ENCODE measurements at places on chromosomes 1 and 21.

DNA sequence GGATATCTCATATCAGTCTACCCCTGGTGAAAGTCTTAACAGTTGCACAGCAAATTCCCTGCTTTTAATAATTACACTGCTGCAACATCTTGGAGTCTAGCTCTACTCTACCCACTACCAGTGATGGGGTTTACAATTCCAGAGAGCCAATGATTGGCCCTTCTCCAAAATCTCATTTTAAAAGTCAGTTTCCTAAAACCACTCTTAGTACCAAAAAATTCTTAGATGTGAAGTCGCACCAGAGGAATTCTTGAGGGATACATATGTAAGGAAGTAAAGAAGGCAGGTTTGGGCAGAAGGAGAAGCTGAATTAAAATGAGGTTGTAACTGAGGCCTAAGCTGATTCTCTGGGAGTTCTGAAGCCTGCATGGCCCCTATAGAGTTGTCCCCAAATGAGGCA lies 129.7 kb downstream of the BRINP2 start:
- no peak for DNase-seq

DNA sequence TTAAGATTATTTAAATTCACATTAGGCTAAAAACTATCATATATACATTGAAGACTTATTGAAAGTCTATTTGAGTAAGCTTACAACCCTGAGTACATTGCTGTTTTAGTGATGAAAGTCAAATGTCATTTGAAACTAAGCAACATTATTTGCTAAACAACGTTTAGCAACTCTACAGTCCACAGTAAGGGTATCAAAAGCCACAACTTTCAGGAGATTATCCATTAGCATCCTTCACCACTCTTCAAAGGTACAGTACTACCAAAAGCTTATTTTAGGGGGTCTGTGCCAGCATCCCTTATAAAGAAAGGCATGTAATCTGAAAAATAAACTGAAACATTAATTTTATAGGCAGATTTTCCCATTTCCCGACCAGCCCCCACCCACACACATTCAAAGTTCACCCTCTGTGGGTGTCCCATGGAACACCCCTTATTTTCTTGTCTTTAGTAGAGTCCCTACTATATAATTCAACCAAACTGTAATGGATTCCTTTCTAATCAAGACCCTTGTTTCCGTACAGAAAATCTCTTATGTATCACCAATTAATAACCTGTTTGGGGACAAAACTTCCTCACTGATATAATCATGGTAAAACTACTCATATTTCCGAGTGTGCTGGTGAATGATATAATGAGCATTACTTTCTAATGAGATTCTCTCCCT lies 11.0 kb downstream of the SFPQ start:
- DNase-seq = no peak

GRCh38 chr1:71106658-71107322 lies 26.0 kb upstream of the ZRANB2 start:
- no peak for DNase-seq

GRCh38 chr1:90753556-90753955 lies 36.5 kb upstream of the BARHL2 start:
- no peak for DNase-seq

GRCh38 chr1:183780757-183781156 lies 24.2 kb upstream of the RGL1 start:
- DNase-seq = no peak

DNA sequence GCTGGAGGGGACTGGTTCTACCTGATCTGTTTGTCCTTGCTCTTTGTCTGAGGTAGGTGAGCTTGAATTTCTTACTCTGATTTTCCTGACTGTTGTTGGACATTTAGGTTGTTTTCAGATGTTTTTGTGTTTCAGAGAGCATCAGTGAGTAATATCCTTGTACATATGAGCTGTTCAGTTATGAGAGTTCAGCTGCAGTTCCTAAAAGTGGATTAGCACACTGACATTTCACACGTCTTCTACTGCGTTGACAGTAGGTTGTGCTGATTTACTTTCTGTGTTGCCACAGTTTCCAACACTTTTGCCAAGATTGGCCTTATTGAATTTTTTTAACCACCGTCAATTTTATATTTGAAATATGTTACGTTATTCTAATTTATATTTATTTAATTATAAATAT lies 27.7 kb downstream of the CXADR start:
- no peak for DNase-seq

- no peak for DNase-seq
Measured at GRCh38 chr1:209854196-209854595, 26.4 kb downstream of the UTP25 start.

- DNase-seq = no peak
Measured at GRCh38 chr1:67414574-67414973, 15.6 kb downstream of the SERBP1 start.

DNA sequence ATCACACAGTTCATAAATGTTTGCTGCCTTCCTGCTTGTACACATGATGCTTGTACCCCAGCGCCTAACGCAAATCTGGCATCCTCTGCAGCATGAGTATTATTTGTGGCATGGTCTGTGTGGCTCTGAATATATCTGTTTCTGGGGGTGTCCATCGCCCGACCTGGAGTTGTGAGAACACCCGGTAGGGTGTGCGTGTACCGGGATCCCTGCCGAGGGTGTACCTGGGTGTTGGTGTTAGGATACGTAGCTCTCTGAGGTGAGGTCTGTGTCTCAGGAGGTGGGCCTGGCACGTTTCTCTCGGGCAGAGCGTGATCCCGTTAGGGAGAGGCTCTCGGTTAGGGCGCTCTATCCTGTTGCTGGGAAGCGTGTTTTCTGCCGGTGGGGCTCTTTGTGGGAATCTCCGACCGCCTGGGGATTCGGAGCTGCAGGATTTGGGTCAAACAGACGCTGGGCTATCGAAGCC lies 10.4 kb upstream of the CDC20 start:
- no peak for DNase-seq

DNA sequence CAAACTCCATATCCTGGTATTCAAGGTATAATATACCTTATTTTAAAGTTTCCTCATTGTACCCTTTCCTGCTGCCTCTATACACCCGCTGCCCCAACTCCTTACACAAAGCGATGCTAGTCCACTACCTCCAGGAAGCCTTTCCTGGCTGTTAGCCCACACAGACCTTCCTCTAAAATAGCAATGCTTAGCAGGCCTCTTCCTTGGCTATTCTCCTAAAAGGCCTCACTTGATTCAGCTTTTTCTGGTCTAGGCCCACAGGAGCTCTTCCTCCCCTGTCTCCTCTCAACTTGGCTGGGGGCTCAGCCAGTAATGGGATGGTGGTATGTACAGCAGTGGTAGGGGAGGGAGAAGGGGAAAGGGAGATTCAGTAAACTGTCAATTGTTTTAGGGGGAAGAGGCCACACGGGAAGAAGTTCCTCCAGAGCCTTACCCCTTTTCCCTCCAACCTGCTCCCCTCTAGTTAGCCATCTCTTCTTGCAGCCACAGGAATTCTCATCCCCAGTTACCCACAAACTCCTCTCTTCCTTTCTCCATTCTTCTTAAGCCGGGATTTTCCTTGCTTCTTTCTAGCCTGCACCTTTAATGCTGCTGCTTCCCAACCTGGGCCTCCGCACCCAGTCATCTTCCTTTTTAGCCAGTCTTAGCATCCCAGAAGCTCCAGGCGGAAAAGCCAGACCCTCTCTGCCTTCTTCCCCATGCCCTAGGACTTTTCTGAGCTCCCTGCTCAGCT lies 2.6 kb downstream of the LRRC41 start:
- no peak for DNase-seq

- DNase-seq = no peak
Measured at GRCh38 chr1:205325334-205325884, 3.9 kb upstream of the NUAK2 start.

- DNase-seq = peak; percentile 61
Measured at GRCh38 chr1:15046487-15047165, 106.9 kb upstream of the TMEM51 start.

DNA sequence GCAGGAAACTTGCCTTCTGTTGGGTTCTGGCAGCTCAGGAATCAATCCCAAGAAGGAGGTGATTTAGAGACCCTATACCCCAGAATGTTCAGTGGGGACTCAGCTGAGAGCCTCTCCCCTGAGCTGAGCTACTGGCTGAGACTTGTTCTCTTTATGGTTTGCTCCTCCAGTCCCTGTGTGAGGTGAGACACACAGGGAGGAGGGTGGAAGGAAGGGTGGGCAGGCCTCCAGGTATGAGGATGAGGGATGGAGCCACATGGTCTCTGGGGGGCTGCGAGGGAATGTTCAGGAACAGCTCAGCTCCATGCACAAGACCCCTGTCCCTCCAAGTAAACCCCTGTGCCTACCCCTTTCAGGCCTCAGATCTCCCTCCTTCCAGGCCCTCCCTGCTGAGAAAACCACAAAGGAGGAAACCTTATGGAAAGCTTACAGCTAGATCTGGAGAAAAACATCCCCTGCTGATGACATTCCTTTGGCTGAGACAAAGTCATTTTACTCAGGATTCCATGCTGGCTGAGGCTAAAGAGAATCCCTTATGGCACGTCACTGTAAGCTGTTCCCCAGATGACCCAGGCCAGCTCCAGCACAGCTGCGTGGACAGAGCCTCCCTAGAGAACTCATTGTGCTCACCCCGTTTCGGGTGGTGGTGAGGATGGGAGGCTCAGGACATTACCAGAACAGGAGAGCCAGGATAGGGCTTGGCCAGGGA lies 91.5 kb upstream of the IPO9 start:
- no peak for DNase-seq

- DNase-seq = no peak
Measured at GRCh38 chr1:162571696-162572095, 10.2 kb downstream of the UAP1 start.

GRCh38 chr1:72846476-72847278 lies 564.3 kb upstream of the NEGR1 start:
- no peak for DNase-seq

GRCh38 chr1:209086486-209087192 lies 496.9 kb upstream of the CAMK1G start:
- DNase-seq = no peak

DNA sequence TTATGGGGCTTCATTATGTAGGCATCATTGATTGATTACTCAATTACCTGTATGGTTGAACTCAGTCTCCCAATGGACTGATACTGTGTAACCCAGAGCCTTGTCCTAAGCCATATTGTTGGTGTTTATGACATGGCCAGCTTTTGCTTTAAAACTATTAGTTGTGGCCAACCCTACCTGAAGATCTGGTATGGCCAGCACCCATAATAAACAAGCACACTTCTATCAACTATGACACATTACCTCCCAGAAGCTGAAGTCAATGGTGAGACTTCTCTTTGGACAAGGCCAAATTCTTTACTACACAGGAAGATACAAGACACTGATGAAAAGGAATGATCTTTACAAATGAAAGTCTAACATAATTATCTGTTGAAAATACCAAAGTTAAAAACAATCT lies 28.8 kb downstream of the MAN1A2 start:
- DNase-seq = no peak

DNA sequence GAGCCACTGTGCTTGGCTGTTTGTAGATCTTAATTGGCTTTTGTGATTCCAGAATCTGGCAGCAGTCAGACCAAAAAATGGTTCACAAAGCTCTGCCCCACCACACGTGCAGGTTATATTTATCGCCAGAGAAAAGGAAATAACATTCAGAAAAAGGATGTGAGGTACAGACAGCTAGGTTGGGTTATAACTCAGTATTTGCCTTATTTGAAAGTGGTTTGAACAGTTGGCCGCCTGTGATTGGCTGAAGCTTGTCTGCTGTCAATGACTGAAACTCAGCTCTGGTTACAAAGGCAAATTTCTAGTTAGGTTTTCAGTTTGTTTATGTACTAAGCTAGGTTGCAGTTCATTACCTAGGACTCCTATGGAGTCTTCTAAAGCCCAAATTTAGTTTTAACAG lies 9.6 kb downstream of the SH3BGR start:
- DNase-seq = no peak
